ENCODE measurements at places on chromosomes 5 and 9.

DNA sequence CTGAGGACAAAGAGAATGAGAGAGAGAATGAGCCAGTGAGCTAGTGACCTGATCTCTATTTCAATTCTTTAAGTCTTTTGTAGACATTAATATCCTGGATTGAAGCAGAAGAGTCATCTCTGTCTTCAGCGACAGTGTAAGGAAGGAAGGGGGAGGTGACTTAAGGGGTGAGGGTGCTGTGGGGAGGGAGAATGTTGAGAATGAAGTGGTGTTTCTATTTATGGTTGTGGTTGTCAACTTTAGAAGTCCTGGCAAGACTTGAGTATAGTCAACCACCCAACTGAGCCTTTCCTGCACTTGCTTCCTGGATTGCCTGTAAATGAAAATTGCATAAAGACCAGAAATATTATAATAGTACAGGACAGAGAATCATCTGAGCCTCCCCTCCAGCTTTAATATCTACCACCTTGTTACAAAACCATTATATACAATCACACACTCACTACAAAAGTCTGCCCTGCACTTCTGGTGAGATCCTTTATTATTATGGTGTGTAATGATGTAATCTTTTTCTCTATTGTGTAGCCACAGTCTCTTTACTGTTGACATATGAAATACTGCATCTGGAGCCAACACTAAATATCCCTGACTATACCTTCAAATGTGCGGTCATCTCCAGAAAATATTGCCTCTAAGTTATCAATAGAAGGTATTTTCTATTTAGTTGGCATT lies 91.7 kb downstream of the NTRK2 start:
- DNase-seq, result no peak

- DNase-seq, result no peak
Observed at GRCh38 chr5:82164176-82164976, 113.8 kb downstream of the RPS23 start.

GRCh38 chr9:128340691-128341434 lies 536 bp downstream of the SLC27A4 start:
- DNase-seq, result no peak

DNA sequence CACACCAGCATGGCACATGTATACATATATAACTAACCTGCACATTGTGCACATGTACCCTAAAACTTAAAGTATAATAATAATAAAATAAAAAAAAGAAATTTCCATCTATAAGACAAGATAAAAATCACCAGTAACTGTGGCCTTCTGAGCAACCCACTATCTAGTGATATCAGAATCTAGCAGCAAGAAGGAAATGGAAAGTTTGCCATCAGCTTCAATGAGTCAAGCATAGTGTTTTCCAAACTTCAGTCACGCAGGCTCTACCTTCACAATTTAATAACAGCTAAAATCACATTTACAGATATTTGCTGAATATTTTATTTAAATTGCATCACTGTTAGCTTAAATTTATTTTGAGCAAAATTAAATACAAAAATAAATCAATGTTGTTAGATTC lies 345.3 kb upstream of the CD180 start:
- DNase-seq, result no peak

GRCh38 chr9:83959061-83959460 lies 21.0 kb downstream of the HNRNPK start:
- peak; percentile 40 for DNase-seq

DNA sequence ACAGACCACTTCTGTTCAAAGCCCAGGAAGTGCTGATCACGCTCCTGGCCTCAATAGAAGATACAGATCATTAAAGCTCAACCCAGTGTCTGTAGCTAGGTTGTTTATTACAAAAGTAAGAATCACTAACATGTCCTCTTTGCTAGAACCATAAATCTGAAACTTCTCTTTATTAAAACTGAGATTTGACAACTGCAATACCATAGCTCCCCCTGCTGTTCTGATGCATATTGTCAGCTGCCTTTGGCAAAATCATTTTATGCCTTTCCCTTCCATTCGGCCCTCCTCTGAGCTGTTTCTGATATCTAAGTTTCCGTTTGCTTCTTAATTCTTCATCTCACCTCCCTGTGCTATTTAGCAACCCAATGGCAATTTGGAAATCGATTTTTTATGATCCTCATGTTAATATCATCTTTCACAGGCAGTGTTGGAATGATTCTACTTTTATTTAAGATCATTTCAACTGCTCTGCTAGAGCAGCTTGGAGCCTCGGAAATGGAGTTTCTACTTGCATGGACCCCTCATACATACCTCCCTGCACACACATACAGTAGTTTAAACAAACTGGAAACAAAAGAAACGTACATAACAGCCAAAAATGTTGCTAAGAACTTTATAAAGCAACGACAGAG lies 998.8 kb downstream of the MAT2B start:
- peak; percentile 7 for DNase-seq

- DNase-seq, result no peak
Observed at GRCh38 chr9:101028346-101029314, at the start of gene PLPPR1. Gene PLPPR1 (plus strand): TSS chr9:101028727.

GRCh38 chr9:80491086-80491696 lies 919.4 kb downstream of the TLE4 start:
- DNase-seq, result no peak

DNA sequence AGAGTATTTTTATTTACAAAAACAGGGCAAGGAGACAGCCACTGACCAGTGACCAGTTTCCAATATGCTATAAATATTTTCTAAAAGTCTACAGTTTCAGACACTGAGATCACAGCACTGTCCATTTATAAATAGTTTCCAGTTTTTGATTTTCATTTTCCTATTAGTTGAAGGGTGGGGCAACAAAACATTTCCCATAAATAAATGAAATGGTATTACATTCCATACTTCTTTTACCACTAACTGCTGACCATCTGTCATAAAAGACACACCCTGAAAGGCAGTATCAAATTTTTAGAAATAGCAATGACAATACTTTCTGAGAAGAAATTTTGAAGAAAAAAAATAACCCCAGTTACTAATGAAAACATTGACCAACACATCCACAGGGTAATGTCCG lies 126.7 kb downstream of the ARSB start:
- no peak for DNase-seq

DNA sequence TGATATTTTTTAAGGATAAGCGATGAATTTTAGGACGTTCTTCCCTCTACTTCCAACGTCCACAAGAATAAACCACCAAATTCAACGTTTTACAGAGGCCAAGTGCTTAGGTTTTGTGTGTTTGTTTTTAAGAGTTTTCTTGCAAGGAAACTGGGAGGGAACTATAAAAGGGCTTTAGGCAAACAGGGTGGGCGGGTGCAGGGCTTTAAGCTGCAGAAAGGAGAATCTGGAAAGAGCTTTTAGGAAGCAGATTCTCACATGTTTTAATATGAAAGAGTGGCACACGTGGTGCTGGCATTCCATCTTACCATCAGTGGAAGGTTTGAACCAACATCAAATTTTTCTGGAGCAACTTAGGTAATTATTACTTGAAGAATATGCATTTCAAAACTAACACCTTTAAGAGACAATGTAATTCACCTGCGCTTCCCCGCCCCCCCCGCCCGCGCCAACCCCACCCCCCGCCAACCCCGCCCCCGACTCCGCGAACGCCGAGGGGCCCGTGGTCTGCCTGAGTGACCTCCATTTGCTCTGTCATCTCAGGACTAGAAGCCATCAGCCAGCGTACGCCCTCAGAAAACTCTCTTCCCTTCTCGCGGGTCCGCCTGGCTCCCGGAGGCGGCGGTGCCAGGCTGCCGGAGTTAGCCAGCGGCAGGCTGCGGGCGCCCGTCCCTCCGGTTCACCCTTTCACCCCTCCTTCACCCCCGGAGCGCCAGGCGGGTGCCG lies 911 bp upstream of the PIK3R1 start:
- no peak for DNase-seq

DNA sequence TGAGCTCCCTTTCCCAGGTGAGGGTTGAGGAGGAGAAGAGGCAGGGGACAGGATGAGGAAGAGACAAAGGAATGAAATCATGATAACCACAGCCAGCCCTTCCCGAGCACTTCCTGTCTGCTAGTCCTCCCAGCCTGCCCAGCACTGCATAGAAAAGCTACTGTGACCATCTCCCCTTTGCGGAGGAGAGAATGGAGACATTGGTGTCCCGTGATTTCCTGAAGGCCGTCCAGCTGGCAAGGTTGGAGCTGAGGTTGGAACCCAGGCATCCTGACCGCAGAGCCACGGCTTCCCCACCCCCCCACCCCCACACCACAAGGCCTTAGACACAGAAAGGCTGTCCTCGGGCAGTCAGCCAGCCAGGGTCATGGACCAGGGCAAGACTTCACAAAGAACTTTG lies 131.1 kb upstream of the ICE1 start:
- no peak for DNase-seq

DNA sequence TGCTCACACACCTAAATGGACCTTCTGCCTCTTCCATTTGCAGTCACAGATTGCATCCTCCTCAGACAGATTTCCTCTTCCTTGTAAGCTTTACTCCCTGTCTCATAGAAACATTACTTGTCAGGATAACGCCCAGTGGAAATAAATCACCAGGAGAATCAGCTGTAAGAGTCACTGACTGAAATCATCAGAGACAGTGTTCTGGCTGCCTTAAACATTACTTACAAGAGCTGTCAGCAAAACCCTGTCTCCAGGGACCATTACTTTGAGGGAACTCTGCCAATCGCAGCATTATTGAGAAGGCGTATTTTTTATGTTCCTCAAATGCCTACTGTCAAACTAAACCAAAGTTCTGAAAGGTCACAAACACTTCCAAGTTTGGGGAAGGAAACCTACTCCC lies 5.9 kb downstream of the DPYSL3 start:
- DNase-seq, result no peak

GRCh38 chr9:93278144-93278543 lies 94.2 kb downstream of the WNK2 start:
- DNase-seq, result no peak

DNA sequence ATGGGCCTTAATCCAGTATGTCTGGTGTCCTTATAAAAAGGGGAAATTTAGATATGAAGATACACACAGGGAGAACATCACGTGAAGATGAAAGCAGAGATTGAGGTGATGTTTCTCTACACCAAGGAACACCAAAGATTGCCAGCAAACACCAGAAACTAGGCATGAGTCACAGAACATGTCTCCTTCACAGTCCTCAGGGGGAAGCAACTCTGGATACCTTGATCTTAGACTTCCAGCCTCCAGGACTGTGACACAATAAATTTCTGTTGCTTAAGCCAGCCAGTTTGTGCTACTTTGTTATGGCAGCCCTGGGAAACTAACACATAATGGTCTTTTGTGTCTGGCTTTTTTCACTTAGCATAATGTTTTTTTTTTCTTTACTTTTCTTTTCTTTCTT lies 41.2 kb upstream of the STRBP start:
- no peak for DNase-seq

DNA sequence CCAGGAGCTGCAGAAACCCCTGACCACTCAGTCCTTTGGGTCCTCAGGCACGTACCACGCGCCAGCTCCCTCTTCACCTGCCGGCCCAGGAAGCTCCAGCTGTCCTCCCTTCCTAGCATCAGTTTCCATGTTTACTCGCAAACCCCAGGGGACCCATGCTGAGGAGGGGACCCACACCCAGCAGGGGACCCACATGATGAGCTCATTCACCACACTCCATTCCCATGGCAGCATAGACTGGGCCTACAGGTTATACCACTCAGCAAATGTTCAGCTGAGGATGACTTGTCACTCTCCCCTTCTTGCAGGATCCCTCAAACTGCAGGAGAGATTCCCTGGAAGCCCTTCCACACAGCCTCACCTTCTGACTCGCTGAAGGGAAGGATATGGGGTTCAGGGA lies 73.5 kb upstream of the GALNT10 start:
- no peak for DNase-seq

DNA sequence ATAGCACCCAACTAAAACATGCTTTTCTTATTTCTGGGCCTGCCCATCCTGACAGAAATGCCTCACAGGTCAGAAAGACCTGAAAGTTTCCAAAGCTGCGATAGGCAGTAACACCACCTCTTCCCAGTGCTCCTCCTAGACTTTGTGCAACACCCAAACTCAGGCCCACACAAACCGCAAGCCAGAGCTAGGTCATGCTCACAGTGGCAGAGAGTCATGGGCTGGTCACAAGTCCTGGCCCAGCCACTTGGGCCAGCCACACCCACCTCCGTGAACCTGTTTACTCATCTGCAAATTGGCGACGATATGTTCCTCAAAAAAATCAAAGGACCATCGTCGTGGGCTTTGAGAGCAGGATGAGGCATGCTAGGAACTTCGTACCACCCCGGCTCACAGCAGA lies 44.0 kb upstream of the SLC25A51 start:
- DNase-seq, result no peak

DNA sequence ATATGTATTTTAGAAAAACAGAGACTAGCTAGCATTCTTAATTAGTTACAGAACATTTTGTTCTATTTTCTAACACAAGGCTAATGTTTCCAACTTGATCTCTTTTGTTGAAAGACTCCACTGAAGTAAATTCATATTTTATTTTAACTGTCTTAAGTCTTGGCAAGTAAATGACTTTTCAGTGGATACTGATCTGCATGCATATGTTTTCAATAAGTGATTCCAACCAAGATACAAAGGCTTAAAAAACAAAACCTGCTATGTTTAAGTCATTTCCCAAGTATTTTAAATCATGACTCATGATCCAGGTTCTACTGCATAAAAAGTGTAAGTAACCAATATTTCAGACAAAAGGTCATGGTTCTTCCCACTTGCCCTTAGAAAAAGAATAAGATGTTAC lies 5.7 kb downstream of the CDO1 start:
- DNase-seq, result peak; percentile 23

GRCh38 chr9:24832307-24832706 lies 286.6 kb upstream of the IZUMO3 start:
- no peak for DNase-seq

DNA sequence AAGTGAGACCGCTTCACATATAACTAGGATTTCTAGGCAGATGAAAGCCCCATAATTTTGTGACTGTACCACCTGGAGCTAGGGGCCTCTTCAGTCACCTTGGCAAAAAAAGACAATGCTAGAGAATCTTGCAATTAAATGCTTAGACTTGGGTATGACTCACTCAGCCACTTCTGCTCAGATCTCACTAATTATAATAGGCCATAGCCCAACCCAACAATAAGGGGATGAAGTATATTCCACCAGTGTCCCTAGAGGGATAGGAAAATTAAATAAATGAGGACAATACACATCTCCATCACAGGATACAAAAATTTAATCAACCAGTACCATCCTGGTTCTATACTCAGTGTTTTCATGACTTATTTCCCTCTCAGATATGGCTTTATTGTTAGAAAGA lies 1079.9 kb upstream of the C9orf72 start:
- no peak for DNase-seq

DNA sequence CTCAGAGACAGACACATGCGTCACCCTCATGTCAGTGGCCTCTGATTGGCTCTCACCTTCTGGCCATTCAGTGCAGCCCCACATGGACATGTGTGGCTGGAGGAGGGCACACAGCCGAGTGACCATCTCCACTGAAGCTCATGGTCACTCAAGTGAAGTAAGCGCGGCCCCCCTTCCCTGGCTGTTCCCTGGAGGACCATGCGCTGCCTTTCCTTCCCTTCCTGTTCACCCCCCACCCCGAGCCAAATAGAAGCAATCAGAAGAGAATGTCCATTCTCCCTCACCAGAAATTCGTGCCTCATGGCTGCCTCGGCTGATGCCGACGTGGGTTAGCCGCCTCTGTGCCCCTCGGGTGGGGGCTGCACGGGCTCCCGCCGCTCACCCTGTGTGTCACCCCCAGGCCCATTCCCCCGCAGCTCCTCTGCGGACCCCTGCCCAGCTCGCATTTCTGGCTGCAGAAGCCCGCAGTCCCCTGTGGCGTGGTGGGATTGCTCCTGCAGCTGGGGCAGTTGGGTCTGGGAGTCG lies 12.5 kb upstream of the COL5A1 start:
- DNase-seq, result no peak

- DNase-seq, result no peak
Observed at GRCh38 chr5:14268738-14269137, 125.6 kb downstream of the TRIO start.

GRCh38 chr5:159135896-159136531 lies 36.3 kb upstream of the EBF1 start:
- peak; percentile 26 for DNase-seq

All from AG04449 (cell line).